ENCODE measurements at places on chromosomes 12 and 14. TPM values are rescaled to one million over a fixed set of nuclear protein-coding genes. Genes with fewer than 3 reads are reported as not detected.

KIF26A gene
- 12.7 TPM for total RNA-seq

DNA sequence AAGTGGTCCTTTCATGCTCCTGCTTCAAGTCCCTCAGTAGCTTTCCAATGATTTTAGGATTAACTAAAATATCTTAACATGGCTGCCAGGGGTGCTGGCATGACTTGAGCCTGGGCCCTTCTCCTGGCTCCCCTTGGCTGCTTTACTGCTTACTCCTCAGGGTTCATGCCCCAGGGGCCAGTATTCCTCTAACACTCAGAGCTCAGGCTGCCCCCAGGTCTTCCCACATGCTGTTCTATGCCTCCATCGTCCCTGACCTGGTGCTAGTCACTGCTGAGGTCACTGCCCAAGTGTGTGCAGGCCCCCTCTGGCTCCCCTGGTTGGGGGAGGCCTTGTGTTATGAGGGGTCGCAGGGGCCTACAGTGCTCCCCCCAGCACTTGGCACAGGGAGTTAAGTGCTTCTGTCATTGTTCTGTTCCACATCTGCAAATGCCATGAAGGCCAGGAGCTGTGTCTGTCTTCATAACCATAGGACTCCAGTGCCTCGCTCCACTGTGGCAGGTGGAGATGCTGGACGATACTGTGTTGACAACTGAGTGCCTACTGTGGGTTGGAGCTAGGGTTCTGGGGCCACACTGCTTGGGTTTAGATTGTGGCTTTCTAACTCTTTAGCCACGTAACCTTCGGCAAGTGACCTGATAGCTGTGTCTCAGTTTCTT lies 190.6 kb downstream of the CALM1 start:
- peaks cover 3% of the 10 kb centered on the region for H3K4me1 ChIP-seq
- no peak overlapping the region for H3K4me3 ChIP-seq
- no peak overlapping the region for H3K27ac ChIP-seq
- no peaks in the 10 kb centered on the region for H3K27me3 ChIP-seq
- no peak for DNase-seq

NKX2-1 gene
- not detected for total RNA-seq

CACNA1C gene
- 3.6 TPM for total RNA-seq

GRCh38 chr12:52754135-52754534 lies 23.0 kb downstream of the KRT76 start:
- DNase-seq: no peak
- no peak overlapping the region for H3K4me3 ChIP-seq
- H3K36me3 ChIP-seq: no peaks in the 10 kb centered on the region
- H3K27me3 ChIP-seq: no peaks in the 10 kb centered on the region
- H3K4me1 ChIP-seq: no peaks in the 10 kb centered on the region

All from adrenal gland (tissue), 19 donors.